ENCODE measurements at places on chromosomes 4 and X. TPM values are rescaled to one million over a fixed set of nuclear protein-coding genes. Genes with fewer than 3 reads are reported as not detected.

The RASSF6 gene
- total RNA-seq, result not detected

The FNIP2 gene
- total RNA-seq, result 46.2 TPM

GRCh38 chrX:145792281-145792680, 25.3 kb upstream of the SLITRK2 start:
- no peak for DNase-seq

GRCh38 chr4:83153417-83153816, 38.9 kb upstream of the PLAC8 start:
- no peak for DNase-seq

DNA sequence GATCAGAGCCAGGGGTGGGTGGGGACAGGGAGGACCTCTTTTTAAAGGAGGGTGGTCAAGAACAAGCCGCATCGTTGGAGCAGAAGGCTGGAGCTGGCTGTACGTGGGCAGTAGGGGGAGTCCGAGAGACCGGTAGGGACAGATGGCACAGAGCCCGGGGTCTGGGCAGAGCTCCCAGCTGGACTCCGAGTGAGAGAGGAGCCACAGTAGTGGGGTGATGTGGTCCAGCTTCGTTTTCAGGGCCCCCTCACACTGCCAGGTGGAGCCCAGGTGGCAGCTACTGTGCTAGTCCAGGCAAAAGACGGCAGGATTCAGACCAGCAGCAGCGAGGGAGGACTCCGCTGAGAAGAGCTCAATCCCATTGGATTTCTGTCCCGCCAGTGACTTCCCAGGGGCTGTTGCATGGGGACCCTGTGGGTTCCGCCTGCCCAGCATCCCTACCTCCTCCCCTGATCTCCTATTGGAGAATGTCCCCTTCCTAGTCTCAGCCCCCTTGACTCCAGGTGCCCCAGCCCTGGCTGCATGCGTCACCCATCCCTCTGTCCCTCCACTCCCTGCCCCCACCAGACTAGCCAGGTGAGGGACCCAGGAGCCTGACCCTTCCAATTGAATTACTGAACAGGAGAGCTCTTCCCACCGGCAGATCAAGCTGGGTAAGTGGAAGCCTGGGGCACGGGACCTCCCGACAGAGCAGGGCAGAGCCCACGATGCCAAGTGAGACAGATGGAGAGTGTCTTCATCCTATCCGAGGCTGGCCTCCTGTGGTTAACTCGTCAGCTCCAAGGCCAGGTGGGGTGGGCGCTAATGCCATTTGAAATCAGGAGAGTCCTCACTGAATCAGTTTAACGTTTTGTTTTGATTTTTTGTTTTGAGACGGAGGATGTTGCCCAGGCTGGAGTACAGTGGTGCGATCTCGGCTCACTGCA, 2.9 kb downstream of the ARHGAP4 start:
- peak; percentile 90 for DNase-seq

The KCND1 gene
- total RNA-seq, result 0.38 TPM

The ARHGAP24 gene
- 11.1 TPM for total RNA-seq

The GLRB gene
- 7.8 TPM for total RNA-seq

The CLDN22 gene
- total RNA-seq, result not detected

The VCX3A gene
- total RNA-seq, result not detected
